Right ventricle myocardium inferior (tissue), 1 donor: ENCODE measurements at places on chromosomes 11 and 22. TPM values are rescaled to one million over a fixed set of nuclear protein-coding genes. Genes with fewer than 3 reads are reported as not detected.
A peak's percentile ranks its signal among the peaks of the same experiment; 100 is the strongest.

- no peak for DNase-seq
These were observed 9.4 kb upstream of the RNF185 start for GRCh38 chr22:31150615-31151014.

DNA sequence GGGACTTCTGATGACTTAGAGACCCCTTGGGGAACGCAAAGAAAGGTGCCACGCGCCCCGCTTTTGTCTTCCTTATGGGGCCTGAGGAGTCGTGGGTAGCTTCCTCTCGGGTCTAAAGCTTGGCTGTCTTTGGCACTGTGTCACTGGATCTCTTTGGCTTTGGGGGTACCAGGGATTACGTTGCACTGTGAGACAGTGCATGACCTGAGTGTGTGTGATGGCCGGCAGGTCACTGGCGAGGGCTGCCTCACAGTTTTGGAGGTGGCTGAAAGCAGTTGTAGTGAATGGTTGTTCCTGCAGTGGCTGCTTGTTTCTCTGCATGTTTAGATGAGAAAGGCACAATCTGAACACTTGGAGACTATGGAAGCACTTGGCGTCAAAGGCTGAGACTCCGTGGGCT lies 5.8 kb upstream of the ARSA start:
- no peak for DNase-seq

GRCh38 chr22:47388331-47388730 lies 625.9 kb downstream of the TBC1D22A start:
- peak; percentile 14 for DNase-seq

- DNase-seq: no peak
These were observed 5.7 kb downstream of the LRP4 start for GRCh38 chr11:46912526-46913150.

DNA sequence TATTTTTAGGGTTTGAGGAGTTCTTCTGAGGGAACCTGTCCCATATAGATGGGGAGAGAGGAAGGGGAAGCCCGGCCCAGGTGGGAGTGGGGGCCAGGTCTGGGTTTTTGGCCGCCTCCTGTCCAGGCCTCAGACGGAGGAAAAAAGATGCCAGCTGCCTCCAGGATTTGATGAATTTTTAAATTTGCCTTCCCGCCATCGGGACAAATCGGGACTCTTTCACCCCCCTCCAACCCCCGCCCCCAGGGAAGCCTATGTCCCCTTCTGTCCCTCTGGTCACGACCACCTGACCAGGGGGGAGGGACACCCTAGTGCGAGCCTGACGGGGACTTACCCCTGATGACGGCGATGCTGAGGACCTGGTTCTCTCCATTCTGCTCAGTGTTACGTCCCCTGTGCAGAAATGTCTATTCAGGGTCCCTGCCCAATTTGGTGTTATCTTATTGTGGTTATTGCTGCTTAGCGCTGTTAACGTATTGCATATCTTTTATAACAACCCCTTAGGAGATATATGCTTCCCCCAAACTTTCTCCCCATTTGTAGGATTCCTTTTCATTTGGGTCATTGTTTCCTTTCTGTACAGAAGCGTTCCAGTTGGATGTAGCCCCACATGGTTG lies 115.9 kb upstream of the GRK3 start:
- no peak for DNase-seq

DNA sequence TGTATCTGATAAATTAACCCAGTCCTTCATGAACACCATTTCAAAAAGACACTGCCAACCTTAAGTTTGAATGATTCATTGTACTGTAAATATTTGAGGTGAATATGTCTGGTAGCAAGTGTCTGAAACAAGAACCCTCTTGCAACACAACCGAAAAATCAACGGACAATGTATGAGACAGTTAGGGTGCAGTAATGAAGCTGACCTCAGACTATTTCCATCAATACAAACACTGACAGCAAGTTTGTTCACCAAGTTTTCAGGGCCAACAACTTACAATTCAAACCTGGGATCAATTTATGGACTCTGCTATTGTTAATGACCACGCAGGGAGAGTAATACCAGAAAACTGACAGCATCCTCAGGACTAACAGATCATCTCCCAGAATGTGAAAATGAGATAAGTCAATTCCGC lies 126.3 kb downstream of the CADM1 start:
- no peak for DNase-seq

DNA sequence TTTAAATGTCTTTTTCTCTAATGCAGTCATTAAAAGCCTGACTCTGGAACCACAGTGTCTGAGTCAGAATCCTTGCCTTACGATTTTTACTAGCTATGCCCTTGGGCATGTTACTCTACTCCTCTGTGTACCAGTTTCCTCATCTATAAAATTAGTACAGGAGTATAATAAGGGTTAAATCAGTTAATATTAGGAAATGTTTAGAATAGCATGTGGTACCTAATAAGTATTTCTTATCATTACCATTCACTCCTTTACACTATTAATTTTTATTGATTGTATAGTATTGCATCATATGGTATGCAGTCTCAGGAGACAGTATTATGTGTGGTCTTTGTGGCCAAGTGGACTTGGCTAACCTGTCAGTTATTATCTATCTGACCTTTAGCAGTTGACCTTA lies 68.2 kb downstream of the METTL15 start:
- DNase-seq: no peak

GRCh38 chr22:49247194-49247924 lies 580.3 kb downstream of the BRD1 start:
- DNase-seq: no peak

DNA sequence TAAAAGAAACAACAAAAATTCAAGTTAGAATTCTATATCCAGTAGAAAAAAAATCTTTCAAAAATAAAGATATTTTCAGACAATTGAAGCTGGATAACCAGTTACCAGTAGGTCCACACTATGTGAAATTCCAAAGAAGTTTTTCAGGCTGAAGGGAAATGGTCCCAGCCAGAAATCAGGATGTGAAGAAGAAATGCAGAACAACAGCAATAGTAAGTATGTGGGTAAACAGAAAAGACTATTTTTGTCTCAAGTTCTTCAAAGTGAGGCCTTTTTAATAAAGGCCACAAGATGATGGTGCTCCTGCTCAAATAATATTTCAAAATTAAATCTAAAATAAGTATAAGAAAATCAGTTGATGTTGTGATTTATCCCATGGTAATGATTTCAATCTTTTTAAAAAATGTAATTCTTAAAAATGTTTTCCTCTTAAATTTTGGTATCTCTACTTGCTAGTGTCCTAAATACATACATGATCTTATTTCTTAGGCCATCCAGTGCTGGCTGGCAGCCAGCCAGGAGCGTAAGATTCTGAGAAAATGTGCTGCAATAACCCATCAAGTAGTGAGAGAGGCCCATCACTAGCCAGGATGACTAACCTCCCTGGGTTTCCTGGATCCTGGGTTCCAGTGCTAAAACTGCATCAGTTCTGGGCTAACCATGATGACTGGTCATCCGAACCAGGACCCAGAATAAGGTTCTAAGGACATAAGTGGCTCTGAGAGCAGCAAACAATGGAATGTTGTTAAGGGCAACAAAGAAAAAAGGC lies 15.6 kb upstream of the UCP3 start:
- peak; percentile 85 for DNase-seq

The DDX6 gene
- 121 TPM for total RNA-seq

DNA sequence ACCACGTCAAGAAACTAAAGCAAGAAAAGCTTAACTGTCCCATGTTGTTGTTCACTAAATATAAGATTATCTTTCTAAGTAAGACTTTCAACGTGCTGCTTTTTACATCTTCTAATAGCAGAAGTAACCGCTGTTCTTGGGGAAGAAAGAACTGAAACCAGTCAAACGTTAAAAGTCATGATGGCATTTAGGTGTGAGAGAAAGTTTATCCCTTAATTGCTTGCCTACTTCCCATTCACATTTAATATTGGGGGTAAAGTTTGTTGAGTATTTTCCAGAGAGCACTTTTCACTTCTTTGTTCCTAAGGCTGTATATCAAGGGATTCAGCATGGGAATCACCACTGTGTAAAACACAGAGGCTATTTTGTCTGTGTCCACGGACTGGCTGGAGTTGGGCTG lies 970 bp downstream of the OR5B21 start:
- no peak for DNase-seq

DNA sequence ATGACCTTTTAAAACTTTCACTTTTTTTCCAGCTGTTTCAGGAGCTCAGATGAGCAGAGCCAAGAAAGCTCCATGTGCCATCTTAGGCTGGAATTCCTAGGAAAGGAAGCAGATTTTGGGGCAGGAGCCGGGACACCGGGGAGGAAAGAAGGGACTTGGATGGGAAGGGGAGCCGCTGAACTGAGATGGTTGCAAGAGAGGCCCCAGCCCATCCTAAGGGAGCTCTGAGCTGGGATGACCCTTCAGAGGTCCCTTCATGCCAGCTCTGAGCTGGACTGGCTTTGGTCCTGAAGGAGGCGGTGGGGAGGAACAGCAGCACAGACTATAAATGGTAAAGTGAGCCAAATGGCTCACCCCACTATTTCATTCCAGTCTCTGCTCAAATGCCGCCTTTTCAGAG lies 55.2 kb upstream of the SLC22A12 start:
- DNase-seq: no peak

The C11orf65 gene
- 0.43 TPM for total RNA-seq

- DNase-seq: no peak
These were observed 71.8 kb downstream of the TSPAN18 start for GRCh38 chr11:44798607-44798972.
